ENCODE measurements at places on chromosomes 6 and 20.

GRCh38 chr6:50056242-50056641, 6.5 kb upstream of the DEFB112 start:
- no peak for DNase-seq

DNA sequence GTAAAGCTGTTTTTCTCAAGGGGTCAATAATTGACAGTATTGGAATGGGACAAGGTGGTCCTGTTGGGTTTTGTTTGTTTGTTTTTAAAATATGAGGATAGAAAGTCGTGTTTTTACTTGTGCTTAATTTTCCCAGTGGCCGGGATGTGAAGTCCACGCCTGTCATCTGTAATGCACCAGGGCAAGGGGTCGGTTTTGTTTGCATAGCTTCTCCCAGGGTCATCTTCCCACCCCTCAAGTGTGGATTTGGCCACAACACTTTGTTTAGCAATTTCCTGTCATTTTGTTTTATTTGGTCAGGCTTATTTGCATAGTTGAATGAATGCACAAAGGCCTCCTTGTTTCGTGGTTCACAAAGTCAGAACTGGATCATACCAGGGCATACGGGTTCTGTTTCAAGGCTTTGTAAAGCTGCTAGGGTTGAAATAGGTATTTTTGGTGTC, 29.8 kb downstream of the SYNJ2 start:
- DNase-seq, result no peak

DNA sequence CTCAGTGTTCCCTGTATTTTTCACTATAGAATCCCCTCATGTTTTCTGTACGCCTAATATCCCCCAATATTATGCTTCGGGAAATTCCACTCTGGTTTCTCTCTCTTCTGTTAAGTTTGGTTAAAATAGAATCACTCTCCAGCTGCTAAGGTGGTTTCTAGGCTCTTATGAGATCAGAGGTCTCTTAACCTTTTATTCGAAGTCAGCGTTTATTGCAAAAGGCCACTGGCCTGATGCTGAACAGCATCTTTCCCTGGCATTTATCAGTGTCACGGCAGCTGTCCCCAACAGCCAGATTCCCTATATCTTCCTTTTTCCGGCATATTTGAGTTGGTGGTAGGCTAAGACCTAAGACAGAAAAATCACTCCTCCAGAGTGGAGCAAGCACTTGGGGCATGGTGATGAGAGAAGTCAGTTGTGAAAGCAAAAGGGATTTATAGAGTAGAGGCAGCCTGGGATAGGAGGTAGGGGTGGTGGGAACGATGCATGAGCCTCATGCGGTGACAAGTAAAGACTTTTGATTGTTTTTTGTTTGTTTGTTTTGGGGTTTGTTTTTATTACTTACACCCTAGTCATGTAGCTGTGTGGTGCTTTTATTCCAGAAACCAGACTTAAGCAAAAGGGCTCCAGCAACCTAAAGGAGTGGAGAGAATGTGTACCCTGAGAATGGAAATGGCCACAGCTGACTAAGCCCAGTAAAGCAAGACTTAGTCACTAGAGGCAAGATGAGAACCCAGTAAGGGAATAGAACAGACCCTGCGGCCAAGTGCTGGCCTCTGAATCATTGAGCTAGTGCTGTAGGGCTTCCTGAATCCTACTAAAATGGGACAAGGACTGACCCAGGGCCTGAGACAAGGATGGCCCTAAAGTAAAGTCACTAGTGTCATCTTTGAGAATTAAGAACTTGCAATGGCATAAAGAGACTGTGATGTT, 233.0 kb upstream of the PRND start:
- no peak for DNase-seq

GRCh38 chr6:48388044-48388443, 277.0 kb upstream of the PTCHD4 start:
- DNase-seq, result no peak

- no peak for DNase-seq
These were observed 11.8 kb upstream of the SMLR1 start for GRCh38 chr6:130815200-130816071.

GRCh38 chr20:17358854-17359253, 132.0 kb downstream of the PCSK2 start:
- DNase-seq, result no peak

DNA sequence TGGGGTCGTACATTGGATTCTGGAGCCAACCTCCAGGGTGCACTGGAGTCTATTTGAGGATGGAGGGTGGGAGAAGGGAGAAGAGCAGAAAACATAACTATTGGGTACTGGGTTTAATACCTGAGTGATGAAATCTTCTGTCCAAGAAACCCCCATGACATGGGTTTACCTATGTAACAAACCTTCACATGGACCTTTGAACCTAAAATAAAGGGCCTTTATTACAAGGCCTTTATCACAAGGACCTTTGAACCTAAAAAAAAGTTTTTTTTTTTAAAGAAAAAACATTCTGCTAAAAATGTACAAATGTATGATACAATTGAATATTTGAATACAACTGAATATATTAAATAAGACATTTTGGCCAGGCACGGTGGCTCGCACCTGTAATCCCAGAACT, 38.1 kb upstream of the ZNF133 start:
- DNase-seq, result no peak

DNA sequence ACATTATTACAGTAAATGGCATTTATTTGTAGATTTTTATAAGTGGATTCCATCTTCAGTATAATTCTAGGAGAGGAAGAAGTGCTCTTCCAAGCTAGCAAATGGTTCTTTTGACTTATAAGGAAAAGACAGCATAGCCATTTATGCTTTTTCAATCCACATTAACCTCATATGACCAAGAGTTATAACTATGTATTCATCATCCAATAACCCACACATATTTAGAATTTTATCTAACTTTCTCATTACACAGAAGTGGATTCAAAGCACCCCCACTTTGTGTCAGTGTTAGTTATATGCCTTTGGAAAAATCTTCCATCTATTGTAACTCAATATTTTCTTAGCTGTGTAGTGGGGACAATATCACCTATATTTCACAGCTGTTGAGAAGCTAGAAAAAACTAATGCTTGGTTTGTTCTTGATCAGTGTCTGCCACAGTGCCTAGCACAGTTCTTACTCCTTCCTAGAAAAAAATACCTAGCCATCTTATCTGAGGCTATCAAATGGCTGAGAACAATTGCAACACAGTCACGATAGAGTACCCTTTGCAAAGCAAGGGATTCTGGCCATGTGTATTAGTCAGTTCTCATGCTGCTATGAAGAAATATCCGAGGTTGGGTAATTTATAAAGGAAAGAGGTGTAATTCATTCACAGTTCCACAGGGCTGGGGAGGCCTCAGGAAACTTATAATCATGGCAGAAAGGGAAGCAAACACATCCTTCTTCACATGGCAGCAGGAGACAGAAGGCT, 986.3 kb downstream of the TFAP2A start:
- no peak for DNase-seq

GRCh38 chr6:1382331-1382882, 7.0 kb upstream of the FOXF2 start:
- no peak for DNase-seq

DNA sequence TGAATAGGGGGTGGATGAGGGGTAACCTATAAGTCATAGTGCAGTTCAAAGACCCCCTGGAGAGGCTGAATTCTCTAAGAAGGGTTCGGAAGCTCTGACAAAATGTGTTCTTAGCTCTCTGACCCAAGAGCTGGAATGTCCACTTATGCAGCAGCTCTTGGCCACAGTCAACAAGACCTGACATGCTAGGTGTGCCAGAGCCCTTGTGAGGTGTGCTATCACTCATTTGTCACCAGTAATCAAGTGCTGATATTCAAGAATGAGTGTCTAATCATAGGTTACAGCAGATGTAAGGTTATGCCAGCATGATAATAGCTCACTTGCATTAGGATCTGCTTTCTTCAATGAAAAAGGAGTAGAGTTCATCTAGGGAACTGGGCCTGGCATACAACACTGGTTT, 28.1 kb downstream of the TOMM6 start:
- no peak for DNase-seq
